NCI-H1105 treated with DMSO at 0.1 percent for 48 hours (cell line): ENCODE measurements at places on chromosomes 7 and 10.

GRCh38 chr7:36157527-36158320 is 4.7 kb downstream of the EEPD1 start:
- DNase-seq = no peak

DNA sequence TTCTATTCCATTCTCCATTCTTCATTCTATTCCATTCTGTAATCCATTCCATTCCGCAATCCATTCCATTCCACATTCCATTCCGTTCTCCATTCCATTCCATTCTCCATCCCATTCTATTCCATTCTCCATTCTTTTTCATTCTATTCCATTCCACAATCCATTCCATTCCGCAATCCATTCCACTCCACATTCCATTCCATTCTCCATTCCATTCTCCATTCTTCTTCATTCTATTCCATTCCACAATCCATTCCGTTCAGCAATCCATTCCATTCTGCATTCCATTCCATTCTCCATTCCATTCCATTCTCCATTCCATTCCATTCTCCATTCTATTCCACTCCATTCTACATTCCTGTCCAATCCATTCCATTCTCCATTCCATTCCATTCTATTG is 85.2 kb downstream of the NSUN6 start:
- no peak for DNase-seq

GRCh38 chr7:71403202-71403946 is 271.4 kb downstream of the GALNT17 start:
- no peak for DNase-seq

DNA sequence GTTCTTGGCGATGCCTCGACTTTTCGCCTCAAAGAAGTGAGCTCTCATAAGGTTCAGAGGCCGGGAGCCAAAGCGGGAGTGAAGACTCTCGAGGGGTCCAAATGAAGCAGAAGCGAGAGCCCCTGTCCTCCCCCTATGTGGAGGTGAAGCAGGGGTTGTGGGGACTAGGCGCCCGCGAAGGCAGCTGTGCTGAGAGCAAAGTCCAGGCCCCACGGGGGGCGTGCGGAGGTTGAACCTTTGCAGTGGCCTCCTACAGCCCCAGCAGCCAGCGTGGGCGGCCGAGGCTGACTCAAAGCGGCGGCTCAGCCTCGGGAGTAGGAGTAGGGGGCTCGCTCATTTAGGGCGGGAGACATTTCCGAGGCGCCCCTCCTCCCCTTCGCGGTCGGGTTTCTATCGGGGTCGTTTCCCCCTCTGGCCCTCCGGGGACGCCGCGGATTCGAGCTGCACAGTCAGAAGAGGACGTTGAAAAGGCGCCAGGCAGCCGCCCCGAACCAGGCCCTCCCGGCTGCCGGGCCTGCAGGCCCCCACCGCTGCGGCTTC is 553 bp upstream of the ADD3 start:
- DNase-seq = no peak

GRCh38 chr10:44742248-44742647 is 168.9 kb upstream of the TMEM72 start:
- DNase-seq = no peak

DNA sequence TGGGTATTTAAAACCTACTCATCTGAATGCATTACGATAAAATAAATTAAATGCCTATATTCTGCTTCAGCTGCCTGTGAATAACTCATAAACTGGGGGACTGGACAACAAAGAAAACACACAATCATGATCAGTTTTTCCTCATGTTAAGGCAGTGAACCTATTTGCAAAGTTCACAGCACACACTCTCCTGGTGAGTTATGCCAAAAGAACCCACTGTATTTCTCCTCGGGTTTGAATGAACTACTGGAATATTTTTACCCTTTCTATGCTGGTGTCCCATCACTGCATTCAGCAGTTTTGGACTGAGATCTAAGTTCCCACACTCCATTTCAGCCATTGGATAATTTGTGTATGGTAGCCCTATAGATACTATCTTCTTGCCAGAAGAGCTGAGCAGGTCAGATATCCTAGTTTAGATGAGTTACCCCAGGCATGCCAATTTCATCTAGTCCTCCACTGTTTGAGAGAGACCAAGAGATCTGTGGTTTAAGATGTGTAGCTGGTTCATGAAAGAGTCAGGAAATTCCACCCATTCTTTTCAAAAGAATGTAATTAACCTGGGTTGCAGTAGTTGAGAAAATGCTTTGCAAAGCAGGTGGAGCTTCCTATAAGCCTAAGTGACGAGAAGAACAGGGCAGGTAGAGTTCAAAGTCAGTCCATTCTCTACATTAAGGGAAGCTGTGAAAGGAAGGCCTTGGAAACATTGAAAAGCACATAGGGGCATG is 101.7 kb downstream of the PLXDC2 start:
- no peak for DNase-seq

- no peak for DNase-seq
These were observed 183.1 kb upstream of the PRPS1L1 start for GRCh38 chr7:18210788-18211187.

DNA sequence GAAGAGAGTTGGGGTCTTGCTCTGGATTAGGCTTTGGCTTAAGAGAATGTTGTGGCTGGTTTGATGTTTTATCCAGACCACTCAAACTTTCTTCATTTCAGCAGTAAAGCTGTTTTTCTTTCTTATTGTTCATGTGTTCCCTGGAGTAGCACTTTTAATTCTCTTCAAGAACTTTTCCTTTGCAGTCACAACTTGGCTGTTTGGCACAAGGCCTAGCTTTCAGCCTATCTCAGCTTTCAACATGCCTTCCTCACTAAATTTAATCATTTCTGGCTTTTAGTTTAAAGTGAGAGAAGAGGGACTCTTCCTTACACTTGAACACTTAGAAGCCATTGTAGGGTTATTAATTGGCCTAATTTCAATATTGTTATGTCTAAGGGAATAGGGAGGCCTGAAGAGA is 18.1 kb downstream of the CCDC126 start:
- DNase-seq = no peak

DNA sequence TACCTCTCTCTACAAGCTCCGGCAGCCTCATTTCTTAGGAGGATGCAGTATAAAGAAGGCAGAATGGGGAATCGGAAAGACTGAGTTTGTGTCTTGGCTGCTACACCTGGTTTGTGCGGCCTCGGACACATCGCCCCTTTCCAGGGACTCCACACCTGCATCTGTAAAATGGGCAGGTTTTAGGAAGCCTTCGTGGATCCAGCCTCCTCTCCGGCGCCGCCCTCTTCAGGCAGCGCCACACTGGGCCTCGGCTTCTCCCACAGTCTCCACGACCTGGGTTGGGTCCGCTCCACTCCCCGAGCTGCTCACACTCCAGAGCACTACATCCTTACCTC is 341 bp downstream of the GOT1 start:
- peak; percentile 28 for DNase-seq

DNA sequence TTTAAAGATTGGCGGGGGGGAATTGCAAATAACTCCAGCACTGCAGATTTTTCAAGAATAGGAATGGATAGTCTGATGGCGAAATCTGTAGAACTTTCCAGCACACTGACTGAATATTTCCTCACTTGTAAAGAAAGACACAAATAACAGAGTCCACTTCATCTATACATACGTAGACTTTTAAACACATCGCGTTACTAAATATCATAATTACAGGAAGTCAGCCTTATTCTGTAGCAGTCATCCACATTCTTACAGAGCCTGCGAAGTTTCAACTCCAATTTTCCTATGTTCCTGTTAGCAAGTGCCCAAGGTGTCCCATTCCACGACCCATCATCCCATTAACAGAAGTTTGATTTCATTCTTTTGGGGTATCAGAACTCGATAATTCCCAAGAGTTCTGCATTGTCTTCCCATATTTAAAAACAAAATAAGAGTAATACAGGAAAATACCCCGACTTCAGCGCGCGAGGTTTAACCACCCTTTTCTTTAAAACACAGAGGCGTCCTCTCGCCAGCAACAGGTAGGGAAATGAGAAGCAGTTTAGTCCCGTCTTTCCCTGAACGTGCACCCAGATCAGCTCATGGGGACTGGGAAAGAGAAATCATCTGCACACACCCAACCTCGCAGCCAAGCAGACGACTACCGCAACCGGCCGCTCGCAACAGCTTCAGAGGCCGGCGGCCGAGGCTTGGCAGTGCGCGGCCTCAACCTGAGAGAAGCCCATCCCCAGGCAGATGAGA is 880 bp downstream of the HERC4 start:
- DNase-seq = no peak

DNA sequence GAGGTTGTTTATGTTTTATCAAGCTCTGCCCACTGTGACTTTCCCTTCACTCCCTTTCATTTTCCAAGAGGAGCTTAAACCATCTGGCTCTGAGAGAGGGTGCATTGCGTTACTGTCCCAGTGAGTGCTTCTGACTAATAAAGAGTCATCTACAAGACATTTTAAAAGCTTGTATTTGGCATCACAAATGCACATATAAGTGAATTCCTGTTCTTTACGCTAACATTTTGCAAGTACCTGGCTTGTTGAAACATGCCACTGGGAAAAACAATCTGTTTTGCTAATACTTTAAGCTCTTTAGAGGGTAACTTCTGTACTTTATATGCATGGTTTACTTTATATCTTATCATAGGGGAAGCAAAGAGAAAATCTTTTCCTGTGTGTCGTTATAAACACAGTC is 534.6 kb upstream of the POM121L12 start:
- peak; percentile 5 for DNase-seq
